Activated T-helper 2 cell treated with anti-CD3 and anti-CD28 coated beads, Interferon-gamma antibody, Interleukin-2, Interleukin-4, amounts not matched to agents 10 μg/mL and 5 μg/mL and 100 μg/mL, durations not matched to agents 14 hours and 24 hours and 36 hours (primary cell): ENCODE measurements at places on chromosomes 16 and 17.
A peak's percentile ranks its signal among the peaks of the same experiment; 100 is the strongest.

GRCh38 chr16:65066651-65067050 is 55.2 kb downstream of the CDH11 start:
- DNase-seq: no peak

DNA sequence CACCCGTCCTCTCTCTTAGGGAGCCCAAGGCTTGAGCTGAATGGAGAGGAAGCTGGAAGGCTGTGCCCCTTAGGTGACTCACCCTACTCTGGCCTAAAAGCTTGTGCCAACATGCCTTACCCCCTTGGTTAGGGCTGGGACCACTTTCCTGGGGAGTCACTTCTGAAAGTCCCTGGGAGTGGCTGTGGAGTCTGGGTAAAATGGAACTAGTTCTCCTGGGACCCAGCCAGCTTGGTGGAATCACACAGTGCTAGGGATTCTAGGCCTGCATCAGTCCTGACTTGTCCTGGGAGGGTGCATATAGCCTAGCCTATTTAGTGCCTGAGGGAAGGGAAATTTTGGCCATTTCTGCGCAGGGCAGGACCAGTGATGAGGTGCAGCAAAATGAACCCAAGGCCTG is 10.5 kb downstream of the MMP28 start:
- no peak for DNase-seq

DNA sequence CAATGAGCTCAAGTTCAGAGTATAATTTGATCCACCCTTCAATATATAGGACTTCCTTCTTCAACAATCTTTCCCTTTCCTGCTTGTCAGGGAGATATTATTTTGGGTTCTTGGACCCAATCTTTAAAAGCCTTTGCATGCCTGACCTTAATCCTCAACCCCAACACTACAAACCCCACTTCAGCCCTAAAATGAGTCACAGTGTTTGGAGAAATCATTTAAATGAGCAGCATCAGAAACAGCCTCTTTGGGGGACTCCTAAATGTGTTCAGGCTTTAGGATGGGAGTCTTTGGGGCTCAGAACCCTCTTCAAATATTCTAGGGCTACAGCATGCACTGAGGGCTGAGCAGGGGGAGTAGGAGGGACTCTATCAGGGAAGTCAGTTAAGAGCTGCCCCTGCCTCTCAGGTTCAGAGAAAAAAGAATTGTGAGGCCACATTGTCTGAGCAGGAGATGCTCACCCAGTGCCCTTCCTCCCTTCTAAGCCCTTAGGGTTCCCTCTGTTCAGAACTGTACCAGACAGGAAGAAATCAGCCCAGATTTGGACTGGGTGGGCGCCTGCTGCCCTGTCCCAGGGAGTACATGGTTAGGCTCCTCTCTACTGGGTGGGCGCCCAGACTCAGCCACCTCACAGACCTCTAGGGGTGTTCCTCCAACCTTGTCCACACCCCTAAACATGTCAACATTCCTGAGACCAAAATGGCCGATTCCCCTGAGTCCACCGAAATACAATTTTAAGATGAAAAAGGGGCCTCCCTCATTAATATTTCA is 5.0 kb downstream of the NEUROD2 start:
- DNase-seq: no peak

- DNase-seq: no peak
Observed at GRCh38 chr16:74320707-74321106, 24.1 kb downstream of the PSMD7 start.

DNA sequence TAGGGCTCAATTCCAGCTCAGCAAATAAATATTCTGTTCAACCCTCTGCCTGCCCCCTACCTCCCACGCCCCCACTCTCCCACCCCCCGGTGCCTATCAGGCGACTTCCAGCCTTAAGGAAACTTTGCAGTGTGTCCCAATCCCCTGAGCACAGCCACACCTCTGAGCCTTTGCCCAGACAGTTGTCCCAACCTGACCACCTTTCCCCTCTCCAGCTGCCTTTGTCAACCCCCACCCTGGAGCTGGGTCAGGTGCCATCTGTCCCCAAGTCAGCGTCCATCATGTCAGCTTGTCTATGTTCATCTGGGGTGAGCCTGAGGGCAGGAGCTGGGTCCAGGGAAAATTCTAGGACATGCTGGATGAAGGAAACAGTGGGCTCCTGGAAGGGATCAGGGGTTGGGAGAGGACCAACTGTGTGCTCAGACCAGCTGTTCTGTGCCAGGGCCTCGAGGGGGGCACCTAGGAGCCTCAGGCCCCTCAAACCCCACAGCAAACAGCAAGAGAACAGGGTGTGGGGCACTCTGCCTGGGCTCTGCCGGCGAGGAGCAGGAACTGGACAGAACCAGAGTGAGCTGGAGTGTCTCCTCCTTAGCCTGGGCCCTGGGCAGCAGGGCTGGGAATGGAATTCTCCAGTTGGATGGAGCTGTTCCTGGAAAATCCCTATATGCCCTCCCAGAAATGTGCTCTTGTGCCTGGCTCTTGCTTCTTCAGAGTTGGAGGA is 17.8 kb downstream of the CDH16 start:
- DNase-seq: no peak

DNA sequence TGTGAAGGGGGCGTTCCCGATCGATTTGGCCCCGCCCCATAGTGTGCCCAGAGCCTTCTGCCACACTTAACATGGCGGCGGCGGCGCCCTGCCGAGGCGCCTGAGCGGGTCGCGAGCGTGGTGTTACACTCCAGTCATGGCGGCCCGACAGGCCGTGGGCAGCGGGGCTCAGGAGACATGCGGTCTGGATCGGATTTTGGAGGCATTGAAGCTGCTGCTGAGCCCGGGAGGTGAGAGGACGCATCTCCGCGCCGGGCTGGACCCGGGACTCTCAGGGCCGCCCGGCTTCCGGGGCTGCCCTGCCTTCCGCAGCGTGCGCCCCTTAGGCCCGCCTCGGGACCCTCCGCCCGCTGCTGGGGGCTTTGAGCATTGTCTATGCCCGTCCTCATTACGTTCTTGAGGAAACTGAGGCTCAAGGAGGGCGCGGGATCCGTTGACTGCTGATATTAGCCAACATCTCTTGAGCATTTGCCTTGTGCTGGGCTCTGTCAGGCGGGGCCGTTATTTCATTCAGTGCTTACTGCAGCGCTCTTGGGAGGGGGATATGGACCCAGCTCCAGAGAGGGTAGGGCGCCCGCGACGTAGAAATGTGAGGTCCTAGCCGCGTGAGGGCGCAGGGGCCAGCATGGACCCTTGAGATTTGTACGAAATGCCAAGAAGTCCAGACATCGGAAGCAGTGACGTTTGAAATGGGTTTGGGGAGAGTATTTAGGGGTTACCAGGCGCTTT is at the start of gene TANGO6:
TANGO6 (plus strand) TSS at position 50 of the 729 bp plus-strand sequence; CDS start at position 137, 87 bp downstream.
- DNase-seq: peak; percentile 87

DNA sequence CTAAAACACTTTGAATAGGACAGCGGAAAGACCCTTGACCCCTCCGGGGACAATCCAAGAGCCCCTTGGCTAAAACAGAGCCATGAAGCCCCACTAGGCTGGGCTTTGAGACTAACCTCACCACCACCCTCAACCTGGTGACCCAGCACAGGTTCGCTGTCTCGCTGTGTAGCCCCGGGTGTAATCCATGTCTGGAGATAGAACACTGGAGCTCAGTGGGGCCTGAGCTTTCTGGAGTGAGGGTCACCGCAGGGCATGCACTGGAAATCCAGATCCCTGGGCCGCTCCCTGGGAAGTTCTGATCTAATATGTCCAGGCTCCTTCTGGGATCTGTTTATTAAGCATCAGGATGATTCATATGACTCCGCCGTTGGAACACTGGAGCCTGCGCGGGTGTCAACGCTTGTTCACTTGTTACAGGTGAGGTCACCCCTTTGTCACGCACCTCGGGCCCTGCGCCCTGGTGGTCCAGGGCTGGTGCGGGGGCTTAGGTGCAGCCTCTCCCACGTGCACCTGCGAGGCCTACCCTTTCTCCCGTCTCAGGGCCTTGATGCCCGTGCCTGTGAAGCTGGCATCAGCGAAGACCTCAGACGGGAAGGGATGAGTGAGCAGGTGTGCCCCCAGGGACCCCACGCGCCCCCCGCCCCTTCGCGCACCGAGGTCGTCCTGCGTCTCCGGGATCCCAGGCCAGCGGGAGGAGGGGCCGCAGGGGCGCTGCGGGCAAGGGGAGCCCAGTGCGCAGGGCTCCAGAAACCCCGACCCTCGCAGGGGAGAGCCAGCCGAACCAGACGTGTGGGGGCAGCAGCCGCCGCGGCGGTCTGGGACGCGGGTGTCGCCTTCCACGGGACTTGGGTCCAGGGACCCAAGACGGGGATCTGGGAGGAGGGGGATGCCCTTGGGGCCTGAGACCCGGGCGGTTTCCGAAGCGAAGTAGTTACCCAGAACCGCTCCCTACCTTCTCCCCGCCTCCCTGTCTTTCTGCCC is 224.1 kb upstream of the FOXF1 start:
- no peak for DNase-seq

DNA sequence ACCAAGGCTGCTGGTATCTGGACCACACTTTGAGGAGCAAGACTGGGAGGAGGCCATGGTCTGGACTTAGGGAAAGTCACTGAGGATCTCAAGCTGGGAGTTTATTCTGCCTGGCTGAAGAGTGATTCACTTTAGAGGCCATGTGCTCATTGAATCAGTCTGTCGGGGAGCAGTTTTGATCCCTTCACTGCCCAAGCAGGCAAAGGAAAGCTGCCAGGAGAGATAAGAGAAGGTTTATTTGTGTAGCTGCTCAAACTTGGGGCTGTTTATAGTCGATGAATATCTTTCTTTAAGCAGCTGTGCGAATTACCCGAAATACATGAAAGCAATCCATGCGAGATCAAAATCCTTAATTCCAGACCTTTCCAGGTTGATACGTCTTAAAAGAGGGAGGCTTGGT is 544.4 kb upstream of the EEF2KMT start:
- DNase-seq: no peak

DNA sequence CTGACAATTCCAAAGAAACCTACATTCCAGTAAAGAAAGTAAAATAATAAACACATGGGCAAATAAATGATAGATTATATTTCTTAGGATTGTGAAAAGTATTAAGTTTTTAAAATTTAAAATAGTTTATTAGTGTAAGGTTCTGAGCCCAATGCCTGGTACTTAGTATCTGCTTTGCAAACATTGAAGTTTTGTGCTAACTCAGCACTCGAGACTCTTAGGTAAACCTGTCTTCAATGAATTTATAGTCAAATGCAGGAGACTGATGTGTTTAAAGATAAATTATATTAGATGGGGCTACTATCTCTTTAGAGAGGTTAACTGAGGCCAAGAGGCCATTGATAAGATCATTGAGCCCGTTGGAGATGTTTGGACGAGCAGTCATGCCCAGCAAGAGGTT is 138.3 kb upstream of the SALL1 start:
- DNase-seq: no peak

- no peak for DNase-seq
Observed at GRCh38 chr17:64384253-64385186, 6.1 kb downstream of the PECAM1 start.

GRCh38 chr16:86092586-86093480 is 193.9 kb downstream of the IRF8 start:
- no peak for DNase-seq

DNA sequence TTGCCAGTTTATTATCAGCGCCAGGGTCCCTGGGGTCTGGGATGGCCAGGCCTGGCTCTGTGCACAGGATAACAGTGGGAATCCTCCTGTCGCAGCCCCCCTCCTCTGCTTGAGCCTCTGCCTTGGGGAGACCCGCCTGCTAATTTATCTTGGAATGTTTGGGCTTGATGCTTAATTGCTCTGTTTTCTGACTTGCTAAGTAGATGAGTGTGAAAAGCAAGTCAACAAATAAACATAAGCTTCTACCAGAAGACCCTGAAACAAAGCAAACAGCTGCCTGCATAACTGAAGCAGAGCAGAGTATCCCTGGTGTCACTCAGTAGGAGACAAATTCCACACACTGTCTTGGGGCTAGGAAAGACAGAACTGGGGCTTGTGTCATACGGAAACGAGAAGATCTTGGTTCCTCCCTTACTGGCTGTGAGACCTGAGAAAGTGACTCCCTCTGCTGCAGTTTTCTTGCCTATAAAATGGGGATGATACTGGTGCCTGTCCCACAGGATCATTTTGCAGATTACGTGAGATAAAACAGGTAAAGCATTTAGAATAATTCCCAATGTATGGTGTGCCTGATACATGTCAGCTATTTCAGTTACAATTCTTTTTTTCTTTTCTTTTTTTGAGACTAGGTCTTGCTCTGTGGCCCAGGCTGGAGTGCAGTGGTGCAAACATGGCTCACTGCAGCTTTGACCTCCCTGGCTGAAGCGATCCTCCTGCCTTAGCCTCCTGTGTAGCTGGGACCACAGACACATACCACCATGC is 44.8 kb upstream of the IRX3 start:
- DNase-seq: no peak

GRCh38 chr17:38704606-38705522 is at the start of gene MLLT6:
Gene MLLT6, plus strand, starts transcription at chr17:38705273. Its CDS starts 360 bp downstream, at chr17:38705633.
- DNase-seq: peak; percentile 71

- no peak for DNase-seq
Observed at GRCh38 chr16:27665881-27666280, 115.9 kb downstream of the KATNIP start.

GRCh38 chr16:64654178-64654577 is 467.7 kb downstream of the CDH11 start:
- DNase-seq: no peak

DNA sequence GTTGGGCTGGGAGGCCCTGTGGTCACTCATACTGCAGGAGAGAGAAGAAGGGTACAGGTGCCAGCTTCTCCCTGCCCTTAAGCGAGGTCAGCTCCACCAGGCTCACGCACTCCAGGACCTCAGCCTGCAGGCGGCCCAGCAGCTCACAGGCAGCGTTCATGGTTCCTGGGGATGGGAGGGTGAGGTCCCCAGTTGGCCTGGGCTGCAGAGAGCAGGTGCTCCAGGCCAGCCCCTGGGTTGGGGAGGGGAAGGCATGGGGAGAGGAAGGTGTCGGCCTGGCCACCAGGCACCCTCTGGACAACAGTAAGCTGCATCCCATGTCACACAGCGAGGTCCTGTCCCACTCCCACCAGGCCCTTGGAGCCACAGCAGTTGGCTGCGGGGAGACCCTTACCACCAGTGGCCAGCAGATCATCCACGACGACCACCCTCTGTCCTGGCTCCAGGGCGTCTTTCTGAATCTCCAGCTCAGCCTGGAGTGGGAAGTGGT is 2.0 kb downstream of the APRT start:
- no peak for DNase-seq

DNA sequence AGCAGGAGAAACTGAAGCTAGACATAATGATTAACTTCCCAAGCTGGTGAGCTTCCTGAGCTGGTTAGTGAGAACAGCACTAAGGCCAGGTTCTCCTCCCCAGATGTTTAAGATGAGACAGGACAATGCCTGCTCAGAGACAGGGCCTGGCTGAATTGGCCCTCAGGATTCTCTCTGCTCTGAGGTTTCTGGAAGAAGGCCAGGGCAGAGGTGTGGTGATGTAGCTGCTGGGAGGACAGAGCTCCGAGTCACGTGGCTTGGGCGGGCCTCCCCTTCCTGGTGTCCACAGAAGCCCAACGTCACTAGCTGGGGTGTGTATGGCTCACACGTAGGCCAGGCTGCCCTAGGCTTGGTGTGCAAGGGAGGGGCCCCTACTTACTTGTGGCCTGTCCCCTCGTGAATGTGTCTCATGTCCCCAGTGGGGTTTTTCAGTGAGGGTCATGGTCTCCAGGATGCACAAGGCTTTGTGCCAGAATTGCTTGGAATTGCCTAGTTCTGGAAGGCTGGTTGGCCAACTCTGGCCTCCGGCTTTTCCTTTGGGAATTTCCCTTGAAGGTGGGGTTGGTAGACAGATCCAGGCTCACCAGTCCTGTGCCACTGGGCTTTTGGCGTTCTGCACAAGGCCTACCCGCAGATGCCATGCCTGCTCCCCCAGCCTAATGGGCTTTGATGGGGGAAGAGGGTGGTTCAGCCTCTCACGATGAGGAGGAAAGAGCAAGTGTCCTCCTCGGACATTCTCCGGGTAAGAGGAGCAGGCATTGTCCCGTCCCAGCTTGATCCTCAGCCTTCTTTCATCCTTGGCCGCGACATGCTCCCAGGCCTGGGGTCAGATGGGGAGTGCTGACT is 3.4 kb downstream of the NOD2 start:
- DNase-seq: no peak

- no peak for DNase-seq
Observed at GRCh38 chr17:59494757-59495368, 70.5 kb upstream of the DHX40 start.
